Cerebellum (tissue), 4 donors: ENCODE measurements at places on chromosomes 5 and 9.
A peak's percentile ranks its signal among the peaks of the same experiment; 100 is the strongest.

DNA sequence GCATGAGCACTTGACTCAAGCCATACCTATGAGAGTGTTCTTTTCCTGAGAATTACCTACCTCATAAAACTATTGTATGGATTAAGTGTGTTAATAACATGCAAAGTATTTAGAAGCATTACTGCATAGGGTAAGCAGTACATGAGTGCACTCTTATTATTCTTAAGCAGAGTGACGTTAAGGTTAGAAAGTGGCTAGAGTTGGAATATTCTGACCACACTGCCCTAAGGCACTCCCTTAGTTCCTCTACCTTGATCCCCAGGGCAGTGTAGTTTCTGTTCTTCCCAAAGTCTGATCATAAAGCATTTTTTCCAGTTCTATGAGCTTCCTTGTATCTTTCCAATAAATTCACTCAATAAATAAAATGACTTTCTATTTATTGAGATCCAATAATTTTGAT is 189.2 kb downstream of the PCSK1 start:
- no peak for DNase-seq

GRCh38 chr9:136906266-136906665 is 19.9 kb downstream of the TRAF2 start:
- no peak for DNase-seq

GRCh38 chr5:137619191-137619870 is 116.6 kb downstream of the KLHL3 start:
- DNase-seq = peak; percentile 93

DNA sequence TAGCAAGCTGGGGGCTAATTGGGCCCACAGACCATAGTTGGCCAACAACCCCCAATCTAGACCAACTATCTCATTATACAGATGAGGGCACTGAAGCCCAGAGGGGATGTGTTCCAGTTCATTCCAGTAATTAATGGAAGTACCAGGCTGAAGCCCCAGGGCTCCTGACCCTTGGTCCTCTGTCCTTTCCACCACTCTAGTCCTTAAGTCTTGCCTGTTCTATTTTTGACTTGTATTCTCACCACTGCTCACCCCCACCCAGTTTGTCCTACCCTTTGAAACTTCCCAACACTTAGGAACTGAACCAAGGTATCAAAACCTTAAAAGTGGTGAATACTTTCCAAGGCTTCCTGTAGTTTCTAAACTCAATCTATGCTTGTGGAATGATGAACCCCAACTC is 407.4 kb downstream of the ENC1 start:
- DNase-seq = no peak

- no peak for DNase-seq
Measured at GRCh38 chr5:150406103-150406722, 6.5 kb downstream of the CD74 start.

DNA sequence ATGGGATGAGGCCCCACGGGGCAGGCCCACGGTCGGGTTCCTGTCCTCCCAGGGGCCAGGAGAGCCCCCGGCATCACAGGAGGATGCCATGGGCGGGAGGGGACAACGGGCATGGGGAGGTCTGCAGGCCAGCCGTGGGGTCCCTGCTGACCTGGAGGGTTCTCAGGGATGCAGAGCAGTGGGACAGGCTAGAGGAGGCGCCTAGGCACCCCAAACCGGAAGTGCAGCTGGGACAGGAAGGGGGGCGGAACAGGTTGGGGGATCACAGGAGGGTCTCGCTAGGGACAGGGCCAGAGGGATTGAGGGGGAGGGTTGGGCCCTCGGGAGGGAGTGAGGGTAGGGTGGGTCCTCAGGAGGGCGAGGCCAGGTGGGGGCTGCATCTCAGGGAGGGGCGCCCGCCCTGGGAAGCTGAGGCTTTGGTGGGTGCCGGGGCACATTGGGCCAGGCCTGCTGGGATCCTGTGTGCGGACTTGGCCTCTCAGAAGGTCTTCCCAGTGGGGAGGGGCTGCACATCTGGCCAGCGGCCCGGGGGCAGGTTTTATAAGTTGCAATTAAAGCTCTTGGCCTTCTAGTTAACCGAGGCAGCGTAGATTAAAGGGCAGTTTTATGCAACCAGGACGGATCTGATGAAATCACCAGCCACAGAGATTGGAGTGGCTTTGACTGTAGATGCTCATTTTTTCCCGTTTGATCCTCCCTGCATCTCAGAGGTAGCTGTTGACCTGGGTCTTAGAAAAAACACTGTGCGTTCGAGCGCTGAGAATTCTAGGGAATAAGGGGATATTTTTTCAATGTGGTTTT is 20.1 kb downstream of the NKD2 start:
- no peak for DNase-seq

DNA sequence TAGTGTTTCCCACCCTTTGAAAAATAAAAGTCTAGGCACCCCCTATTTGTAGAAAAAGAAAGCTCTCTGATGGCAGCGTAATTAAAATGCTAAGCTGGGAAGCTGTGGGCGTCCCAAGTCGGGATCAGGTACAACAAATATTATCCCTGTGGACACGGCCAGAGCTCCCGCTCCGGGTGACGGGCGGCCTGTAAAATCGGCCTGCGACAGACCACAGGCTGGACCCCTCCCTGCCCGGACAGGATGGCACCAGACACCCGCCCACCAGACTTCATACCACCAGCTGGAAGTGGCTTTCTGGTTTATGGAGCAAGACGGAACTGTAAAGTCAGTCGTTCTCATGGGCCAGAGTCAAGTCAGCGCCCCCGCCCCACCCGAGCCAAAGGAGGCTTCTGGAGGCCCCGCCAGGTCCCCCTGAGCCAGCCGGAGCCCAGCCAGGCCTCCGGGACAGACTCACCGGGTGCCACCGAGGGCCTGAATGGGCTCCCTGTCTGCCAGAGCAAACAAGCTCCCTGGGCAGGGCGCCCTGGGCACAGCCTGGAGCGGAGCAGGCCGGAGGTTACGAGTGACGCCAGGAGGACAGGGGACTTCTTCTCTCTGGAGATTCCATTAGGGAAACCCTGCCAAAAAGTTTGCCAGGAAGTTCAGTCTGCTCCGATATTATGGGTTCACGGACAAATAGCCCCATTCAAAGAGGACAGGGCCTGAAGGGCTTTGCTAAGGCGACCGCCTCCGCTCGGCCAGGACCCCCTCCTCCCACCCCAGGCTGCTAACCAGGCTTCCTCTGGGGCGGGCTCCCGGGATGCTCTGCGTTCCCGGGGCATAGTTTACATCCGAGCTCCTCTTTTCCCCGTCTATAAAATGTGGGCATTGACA is 173.7 kb downstream of the ERCC6L2 start:
- no peak for DNase-seq

GRCh38 chr9:95796029-95796428 is 79.5 kb upstream of the ERCC6L2 start:
- DNase-seq = no peak

DNA sequence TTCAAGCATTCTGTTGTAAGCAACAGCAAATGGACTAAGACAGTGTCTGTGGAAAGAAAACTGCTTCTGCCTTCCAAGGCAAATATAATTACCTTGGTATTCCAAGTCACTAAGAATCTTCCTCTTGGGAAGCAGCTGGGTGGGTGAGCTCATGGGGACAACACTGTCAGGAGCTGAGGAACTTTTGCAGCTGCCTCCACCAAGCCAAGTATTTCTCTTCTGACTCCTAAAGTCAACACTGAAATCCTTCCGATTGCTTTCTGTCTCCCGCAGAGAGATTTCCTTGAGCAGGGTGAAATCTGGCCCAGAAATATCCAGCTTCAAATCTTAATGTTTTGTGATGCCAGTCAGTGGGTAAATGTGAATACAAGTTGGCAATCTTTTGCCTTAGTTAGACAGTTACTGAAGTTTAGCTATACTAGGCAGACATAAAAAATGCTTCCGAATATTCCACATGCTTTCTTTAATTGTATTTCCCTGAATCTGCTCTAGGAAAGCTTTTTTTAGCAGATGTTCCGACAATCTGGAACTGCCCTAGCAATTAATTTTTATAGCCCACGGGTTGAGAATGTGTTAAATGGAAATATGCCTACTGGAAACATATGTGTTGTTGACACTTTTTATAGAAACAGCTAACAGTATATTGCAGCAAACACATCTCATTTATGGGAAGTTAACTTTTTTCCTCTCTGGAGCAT is 369.9 kb upstream of the DAB2 start:
- DNase-seq = no peak

GRCh38 chr5:126400621-126401251 is 22.5 kb upstream of the GRAMD2B start:
- DNase-seq = no peak

- no peak for DNase-seq
Measured at GRCh38 chr9:100379862-100380261, 27.1 kb upstream of the TEX10 start.

- DNase-seq = no peak
Measured at GRCh38 chr5:116354699-116355098, 219.9 kb downstream of the SEMA6A start.

DNA sequence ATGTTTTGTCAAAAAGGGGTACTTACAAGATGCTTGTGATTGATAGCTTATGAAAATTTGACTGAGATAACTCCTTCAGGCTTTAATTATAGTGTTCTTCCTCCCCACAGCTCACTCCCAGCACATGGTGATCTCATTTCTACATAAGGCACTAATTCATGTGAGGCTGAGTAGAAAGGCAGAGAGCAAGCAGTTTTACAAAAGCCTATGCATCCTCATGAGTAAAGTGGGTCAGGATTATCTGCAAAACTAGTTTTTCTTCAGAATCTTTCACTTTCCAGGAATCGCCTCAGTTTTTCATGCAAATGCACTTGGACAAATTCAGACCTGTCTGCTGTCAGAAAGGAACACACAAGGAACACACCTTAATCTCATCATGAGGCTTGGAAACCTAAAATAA is 92.1 kb upstream of the FBN2 start:
- no peak for DNase-seq

GRCh38 chr5:179794171-179794570 is 385 bp downstream of the LTC4S start:
- DNase-seq = no peak

DNA sequence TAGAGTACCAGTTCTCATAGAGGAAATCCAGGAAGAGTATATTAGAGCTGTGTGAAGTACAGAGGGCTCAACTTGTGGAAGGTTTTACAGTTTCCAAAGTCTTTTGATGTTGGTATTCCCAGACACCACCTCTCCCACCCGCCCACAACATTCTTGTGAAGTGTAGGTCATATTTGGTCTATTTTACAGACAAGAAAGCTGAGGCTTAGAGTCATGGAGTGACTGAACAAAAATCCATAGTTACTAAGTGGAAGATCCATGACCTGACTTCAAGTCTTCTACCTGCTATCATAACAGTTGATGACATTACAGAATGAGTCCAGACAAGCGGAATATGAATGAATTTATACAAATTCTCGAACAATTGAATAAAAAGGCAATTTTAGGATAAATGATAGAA is 187.1 kb upstream of the RPS23 start:
- no peak for DNase-seq

- DNase-seq = no peak
Measured at GRCh38 chr5:58046371-58046770, 413.5 kb downstream of the PLK2 start.

GRCh38 chr5:167840527-167841130 is 450.8 kb upstream of the WWC1 start:
- no peak for DNase-seq

- DNase-seq = no peak
Measured at GRCh38 chr5:14364096-14364495, 217.5 kb upstream of the OTULINL start.

DNA sequence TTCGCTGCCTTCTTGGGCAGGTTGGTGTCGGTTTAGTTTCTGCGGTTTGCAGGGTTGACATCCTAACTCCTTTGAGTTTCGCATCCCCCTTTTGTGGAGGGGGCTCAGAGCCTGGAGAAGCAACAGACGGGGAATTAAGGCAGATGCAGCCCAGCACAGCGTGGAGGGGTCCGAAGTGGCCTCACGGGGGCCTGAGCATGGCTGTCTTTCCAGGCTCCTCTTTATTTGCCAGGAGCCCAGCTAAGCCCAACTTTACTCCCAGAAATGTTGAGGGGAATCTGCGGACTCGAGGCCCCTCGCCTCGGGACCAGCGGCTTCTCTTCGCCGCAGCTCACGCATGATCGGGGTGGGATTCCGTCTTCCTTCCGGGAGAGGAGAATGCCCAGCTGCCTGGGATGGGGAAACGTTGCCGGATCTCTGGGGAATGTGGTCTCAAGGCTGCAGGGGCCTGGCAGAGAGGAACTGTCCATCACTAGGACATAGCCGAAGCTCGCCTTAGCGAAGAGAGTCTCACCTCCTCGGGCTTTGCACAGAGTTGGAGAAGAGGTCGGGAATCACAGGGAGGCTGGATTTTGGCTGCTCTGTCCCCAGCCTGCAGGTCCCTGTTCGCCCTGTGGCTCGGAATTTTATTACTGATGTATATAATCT is 1.3 kb downstream of the RAI14 start:
- peak; percentile 33 for DNase-seq

DNA sequence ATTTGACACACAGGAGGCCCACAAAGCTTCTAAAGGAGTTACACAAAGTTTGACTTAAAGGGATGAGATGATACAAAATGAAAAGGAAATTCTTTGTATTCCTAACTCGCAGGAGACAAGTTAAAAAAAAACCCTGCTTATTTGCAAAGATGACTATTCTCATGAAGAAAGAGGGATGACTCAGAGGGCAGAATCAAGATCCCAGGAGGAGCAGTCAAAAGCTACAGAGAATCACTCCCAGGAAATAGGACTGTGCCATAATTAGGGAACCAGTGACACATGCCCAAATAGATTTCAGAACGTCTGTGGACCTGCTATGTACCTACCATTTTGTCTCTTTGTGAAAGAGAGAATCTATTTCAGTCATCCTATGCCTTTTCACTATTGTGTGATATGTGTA is 103.5 kb upstream of the ARRDC3 start:
- no peak for DNase-seq

GRCh38 chr9:26813247-26813646 is 79.4 kb downstream of the CAAP1 start:
- no peak for DNase-seq

GRCh38 chr5:79030663-79031484 is 38.6 kb downstream of the DMGDH start:
- no peak for DNase-seq

- DNase-seq = no peak
Measured at GRCh38 chr5:107359033-107359915, 311.5 kb downstream of the EFNA5 start.

DNA sequence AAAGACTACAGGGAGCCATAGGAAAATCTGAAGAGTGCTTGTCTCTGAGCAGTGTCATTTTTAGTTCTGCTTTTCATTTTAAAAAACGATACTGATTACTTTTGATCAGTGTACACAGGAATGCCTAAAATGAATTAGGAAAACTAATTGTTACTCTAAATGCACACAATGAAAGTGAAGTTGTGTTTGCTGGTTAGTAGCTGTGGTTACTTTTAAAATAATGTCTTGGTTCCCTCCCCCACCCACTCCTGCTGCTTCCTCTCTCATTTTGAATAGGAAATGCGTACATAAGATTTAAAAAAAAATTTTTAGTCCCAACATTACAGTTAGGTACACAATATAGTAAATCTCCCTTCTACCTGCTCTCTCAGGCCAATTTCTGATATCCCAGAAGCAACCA is 47.5 kb upstream of the PLPP1 start:
- no peak for DNase-seq

GRCh38 chr5:51958473-51958872 is 575.2 kb downstream of the ISL1 start:
- DNase-seq = no peak

DNA sequence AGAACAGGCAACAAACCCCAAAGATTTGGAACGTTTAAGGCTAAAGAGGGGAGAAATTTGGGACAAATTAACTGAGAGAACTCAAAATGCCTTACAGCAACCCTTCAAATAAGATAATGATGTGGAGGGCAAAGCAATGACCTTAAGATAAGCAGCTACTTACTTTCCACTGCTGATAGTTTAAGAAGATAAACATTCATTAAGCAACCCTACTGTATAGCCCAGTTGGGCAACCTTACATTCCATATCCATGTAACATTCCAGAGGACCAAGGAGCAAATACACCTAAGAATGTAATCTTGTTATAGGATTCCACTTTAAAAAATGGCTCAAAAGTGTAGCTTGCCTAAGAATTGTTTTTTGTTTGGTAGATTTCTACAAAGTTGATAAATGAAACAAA is 14.8 kb downstream of the ETF1 start:
- DNase-seq = no peak
